ENCODE measurements at places on chromosomes 5 and 9. TPM values are rescaled to one million over a fixed set of nuclear protein-coding genes. Genes with fewer than 3 reads are reported as not detected.

- DNase-seq: no peak
Observed at GRCh38 chr5:6491919-6492290, 43.2 kb downstream of the UBE2QL1 start.

- no peak for DNase-seq
Observed at GRCh38 chr5:54676481-54677340, 159.2 kb downstream of the SNX18 start.

DNA sequence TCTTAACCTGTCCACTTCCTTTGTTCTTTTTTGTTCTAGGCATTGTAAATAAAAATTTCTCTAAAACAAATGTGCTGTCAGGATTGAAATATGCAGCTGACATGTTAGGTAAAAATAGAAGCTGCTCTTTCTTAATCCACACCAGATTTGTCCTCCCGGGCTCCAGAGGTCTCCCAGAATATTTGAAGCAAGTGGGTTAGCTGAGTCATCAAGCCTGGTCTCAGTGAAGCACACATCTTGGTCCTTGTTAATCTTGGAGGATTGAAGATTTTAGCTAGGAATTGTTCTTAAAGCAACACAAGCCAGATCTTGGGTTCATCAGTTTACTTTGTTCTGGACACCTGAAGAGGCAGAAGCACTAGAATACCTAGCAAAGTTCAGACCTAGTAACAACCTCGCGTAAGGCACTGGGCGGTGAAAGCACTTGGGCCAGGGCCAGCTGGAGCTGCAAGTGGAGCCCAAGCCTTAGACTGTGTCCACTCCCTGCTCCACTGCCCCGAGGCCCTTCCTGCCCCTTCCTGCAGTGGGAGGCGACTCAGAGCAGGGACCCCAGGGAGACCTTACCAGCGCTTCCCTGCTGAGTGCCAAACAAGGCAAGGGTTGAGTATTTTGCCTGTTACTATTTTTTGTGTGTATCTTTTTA, 36.5 kb downstream of the HABP4 start:
- peak; percentile 25 for DNase-seq

The SLC27A6 gene
- total RNA-seq: 0.16 TPM

The GPR151 gene
- total RNA-seq: not detected

The SGCD gene
- total RNA-seq: not detected
